ENCODE measurements at places on chromosomes 7 and 10. TPM values are rescaled to one million over a fixed set of nuclear protein-coding genes. Genes with fewer than 3 reads are reported as not detected.

The GDF2 gene
- total RNA-seq: not detected

The CALD1 gene
- total RNA-seq: 1,050 TPM

The CTAGE15 gene
- total RNA-seq: not detected

The HYAL4 gene
- total RNA-seq: not detected

The RPEL1 gene
- total RNA-seq: 0.19 TPM

The ACBD7 gene
- 0.85 TPM for total RNA-seq

The TSPAN33 gene
- total RNA-seq: 0.19 TPM

The SOSTDC1 gene
- total RNA-seq: not detected

The GPR22 gene
- not detected for total RNA-seq

The SERPINE1 gene
- total RNA-seq: 2,576 TPM

The PAX4 gene
- not detected for total RNA-seq

The CCL24 gene
- not detected for total RNA-seq

The CYP2E1 gene
- 0.28 TPM for total RNA-seq

The SLC39A12 gene
- not detected for total RNA-seq

The TBL2 gene
- total RNA-seq: 94.3 TPM

The GAD2 gene
- total RNA-seq: not detected

The TMEM196 gene
- not detected for total RNA-seq
